ENCODE measurements at places on chromosomes 4 and X. TPM values are rescaled to one million over a fixed set of nuclear protein-coding genes. Genes with fewer than 3 reads are reported as not detected.

GRCh38 chrX:124820738-124821137 lies 474.4 kb downstream of the SH2D1A start:
- DNase-seq: no peak

Gene TRAPPC2
- 8.3 TPM for polyA plus RNA-seq

DNA sequence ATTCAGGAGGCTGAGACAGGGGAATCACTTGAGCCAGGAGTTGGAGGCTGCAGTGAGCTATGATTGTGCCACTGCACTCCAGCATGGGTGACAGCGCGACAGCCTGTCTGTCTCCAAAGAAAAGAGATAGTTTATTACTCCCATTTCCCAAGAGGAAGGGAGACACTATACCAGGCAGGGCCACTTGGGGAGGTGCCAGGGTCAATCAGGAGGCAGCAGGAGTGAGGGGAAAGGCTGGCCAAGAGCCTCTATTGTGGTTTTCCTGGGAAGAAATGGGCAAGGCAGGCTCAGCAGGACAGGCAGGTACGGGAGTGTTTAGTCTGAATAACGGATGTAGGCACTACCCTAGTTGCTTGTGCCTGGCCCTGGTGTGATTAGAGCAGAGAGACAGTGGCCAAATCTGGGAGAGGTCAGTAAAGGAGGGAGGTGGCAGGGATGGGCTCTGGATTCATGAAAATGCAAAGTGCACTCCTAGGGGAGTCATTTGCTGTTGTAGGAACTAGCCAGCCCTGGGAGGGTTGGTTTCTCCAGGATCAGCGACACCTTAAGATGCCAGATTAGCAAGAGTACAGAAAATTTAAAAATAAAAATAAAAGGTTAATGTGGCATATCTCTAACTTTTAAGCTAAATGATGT lies 20.2 kb upstream of the CDKN2AIP start:
- DNase-seq: no peak

DNA sequence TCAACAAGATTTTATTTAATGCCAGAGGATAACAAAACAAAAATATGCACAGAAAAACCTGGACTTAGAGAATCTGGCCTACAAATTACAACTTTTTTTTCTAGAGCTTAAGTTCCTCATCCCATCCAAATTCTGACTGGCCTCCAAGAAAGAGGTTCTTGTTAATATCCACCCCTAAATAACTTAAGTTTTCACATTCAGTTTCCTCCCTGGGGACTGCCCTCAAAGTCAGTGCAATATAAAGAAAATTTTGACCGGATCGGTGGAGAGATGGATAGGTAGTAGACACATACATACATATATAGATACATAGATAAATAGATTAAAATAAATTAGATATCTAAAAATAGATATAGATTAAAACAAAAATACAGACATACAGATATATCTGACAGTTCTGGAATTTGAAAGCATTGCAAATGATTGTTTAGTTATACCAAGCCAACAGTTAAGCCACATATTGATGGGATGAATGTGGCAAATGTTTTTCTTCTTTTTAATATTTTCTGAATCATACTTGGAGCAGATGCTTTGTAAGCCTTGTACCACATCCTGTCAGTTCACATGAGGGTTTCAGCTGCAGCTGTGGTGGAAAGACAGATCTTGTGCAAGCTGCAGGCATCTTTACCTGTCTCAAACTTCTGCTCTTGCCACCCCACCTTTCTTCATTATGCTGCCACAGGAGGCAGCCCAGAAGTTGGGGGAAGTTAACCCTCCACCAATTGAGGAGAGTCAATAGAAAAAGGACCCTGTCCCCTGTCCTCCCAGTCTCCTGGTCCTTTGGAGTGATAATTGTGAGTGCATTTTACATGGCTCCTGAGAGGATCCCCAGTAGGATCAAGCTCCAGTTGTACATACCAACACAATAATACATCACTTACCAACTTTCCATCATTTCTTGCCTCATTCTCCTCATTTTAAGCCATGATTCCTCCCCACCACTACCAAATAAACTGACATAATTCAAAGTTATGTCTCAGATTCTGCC lies 58.5 kb upstream of the PRDM8 start:
- no peak for DNase-seq

All from muscle of arm (tissue), 14 donors.